ENCODE measurements at places on chromosomes 2 and 18.
A peak's percentile ranks its signal among the peaks of the same experiment; 100 is the strongest.

DNA sequence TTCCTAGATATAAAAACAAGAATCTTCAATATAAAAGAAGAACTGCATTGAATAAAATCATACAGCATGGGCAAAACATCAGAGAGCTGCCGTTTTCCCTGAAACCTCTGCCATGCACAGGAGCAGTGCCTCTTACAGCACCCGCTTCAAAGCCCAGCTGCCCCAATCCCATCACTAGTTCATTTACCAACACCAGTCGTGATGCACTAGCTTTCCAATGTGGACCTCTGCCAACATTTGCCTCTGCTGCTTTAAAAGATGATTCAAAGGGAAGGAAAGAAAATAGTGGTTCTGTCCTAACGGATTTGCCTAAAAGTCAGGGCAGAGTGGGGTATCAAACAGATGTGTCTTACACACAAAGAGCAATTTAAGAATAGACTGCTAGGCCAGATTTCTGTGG lies 43.4 kb upstream of the AP1S3 start:
- DNase-seq = peak; percentile 28

DNA sequence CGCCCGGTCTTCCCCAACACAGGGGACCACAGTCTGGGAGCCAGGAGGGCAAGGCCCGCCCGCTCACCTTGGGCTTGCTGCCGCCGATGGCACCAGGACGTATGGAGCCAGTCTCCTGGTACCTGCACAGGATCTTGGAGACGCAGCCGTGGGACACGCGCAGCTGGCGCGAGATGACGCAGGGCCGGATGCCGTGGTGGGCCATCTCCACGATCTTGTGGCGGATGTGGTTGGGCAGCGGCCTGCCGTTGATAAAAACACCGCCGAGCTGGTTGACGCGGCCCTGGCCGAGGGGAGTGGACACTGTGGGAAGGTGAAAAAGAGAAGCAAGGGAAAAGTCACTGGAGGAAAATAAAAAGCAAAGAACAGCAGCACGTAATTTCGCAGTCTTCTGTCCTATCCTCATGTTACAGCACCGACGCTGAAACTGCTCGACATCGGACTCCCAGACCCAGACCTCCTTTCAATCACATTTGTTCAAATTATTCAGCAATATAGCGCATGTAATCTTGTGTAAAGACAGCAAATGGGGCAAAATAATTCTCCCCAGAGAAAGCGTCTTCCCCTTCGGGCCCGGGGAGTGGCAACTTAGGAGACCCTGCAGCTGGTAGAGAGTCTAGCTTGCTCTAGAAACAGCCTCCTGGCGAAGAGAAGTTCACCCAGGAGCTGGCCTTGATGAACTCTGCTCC lies 1.7 kb downstream of the PAX3 start:
- no peak for DNase-seq

DNA sequence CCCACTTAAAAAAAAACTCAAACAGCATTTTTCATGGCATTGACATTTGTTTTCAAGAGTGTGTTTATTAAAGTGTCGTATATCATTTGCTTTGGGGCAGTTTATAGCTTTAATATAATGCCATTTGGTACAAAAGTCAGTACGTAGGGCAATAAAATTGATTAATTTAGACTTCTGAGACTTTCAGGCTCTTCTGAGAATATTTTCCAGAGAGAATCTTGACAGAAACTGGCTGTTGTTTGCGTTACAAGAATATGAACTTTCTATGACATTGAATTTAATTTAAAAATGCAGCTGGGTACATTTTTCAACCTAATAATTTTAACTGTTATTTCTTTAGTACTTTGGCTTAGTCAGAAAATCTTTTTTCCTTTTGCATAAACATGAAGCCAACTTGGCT lies 98.9 kb downstream of the RNF144A start:
- DNase-seq = no peak

DNA sequence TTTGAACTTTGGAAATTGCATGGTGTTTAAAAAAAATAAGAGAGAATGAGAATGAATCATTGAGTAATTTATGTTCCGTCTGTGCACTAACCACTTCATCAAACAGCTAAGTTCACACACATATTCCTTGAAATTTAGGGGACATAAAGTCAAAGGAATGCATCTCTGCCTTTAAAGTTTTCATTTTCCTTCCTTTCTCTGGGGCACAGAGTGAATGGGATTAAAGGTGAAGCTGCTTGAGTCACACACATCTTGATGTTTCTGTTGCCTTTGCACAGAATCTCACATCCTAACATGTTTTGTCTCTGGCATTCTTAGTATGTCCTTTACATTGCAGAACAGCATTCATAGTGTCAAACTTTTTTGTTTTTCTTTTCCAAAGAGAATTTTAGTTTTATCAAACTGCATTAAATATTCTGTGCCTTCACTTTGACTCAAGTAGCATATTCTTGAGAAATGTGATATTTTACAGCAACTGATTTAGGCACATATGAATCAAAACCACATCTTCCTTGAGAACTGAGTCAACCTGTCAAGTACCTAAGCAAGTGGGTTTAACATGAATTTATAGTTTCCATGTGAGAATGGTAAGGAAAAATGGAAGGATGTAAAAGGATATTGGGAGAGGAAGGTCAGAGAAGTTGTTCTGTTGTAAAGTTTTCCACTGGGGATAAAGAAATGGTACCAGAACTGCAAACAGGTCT lies 169.1 kb upstream of the THUMPD2 start:
- no peak for DNase-seq

- no peak for DNase-seq
These were observed 143.8 kb upstream of the THUMPD2 start for GRCh38 chr2:39922679-39923405.

- no peak for DNase-seq
These were observed 258.3 kb upstream of the SALL3 start for GRCh38 chr18:78721238-78721875.

DNA sequence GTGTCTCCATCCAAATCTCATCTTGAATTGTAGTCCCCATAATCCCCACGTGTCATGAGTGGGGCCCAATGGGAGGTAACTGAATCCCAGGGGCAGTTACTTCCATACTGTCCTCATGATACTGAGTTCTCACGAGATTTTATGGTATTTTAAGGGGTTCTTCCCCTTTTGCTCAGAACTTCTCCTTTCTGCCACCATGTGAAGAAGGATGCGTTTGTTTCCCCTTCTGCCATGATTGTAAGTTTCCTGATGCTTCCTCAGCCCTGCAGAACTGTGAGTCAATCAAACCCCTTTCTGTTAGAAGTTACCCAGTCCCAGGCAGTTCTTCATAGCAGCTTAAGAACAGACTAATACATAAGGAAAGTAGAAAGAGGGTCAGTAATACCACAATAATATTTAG lies 480.4 kb downstream of the KCNJ3 start:
- no peak for DNase-seq
